GM23338 (cell line): ENCODE measurements at places on chromosomes 7 and 10.

DNA sequence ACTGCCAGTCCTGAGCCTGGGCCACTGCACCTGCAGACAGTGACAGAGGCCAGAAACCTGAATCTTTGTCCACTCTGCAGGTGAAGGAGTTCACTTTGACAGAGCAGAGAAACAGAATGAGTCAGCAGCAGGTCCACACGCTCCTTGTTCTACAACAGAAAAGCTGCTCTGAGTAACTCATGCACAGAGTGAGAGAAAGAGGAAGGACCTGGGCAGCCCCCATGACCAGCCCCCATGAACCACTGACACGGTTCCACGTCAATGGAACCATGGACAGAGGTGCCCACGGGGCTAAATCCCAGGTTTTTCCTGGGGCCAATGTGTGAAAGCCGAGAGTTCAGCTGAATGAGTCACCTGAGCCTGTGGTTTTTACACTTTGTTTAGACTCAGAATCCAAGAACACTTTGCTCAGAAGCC, 40.8 kb upstream of the CTBP2 start:
- no peak overlapping the region for H3K4me3 ChIP-seq
- DNase-seq: no peak
- no peaks in the 10 kb centered on the region for H3K4me1 ChIP-seq
- H3K27me3 ChIP-seq: no peaks in the 10 kb centered on the region
- no peak overlapping the region for H3K27ac ChIP-seq

DNA sequence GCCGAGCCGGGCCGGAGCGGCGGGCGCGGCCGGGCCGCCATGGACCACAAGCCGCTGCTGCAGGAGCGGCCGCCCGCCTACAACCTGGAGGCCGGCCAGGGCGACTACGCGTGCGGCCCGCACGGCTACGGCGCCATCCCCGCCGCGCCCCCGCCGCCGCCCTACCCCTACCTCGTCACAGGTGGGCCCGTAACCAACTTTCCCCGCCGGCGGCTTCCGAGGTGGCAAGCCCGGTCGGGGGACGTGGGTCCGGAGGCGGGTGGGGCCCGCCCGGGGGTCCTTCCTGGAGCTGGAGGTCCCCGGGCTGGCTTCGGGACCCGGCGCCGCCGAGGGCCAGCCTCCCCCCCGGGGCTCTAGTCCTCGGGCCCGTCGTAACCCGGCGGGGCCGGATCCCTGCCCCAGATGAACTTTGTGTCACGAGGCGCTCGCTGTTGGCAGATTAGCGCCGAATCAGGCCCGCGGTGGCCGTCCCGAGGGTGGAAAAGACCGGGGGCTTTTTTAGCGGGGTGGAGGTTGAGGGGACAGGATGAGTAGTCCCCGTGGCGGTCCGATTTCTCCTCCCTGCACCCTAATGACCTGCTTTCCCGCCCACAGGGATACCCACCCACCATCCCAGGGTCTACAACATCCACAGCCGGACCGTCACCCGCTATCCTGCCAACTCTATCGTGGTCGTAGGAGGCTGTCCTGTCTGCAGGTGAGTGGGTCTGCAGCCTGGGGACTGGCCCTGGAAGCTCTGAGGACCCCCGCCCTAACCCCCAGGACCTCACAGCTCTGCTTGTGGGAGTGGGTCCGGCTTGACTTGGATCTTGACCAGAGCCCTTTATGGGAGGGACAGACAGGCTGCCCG, 496 bp downstream of the BRI3 start:
- DNase-seq: peak; percentile 43
- H3K27ac ChIP-seq: no peak overlapping the region

- peaks cover 9% of the 10 kb centered on the region for H3K4me1 ChIP-seq
- no peak overlapping the region for H3K27ac ChIP-seq
- H3K4me3 ChIP-seq: no peak overlapping the region
- no peaks in the 10 kb centered on the region for H3K36me3 ChIP-seq
Observed at GRCh38 chr10:7485244-7485556, 74.4 kb upstream of the SFMBT2 start.

- no peaks in the 10 kb centered on the region for H3K27me3 ChIP-seq
- no peaks in the 10 kb centered on the region for H3K4me1 ChIP-seq
- no peak for DNase-seq
- no peak overlapping the region for H3K27ac ChIP-seq
- H3K36me3 ChIP-seq: no peaks in the 10 kb centered on the region
- no peak overlapping the region for H3K4me3 ChIP-seq
Observed at GRCh38 chr7:68148440-68148839, 1151.8 kb downstream of the TYW1 start.

DNA sequence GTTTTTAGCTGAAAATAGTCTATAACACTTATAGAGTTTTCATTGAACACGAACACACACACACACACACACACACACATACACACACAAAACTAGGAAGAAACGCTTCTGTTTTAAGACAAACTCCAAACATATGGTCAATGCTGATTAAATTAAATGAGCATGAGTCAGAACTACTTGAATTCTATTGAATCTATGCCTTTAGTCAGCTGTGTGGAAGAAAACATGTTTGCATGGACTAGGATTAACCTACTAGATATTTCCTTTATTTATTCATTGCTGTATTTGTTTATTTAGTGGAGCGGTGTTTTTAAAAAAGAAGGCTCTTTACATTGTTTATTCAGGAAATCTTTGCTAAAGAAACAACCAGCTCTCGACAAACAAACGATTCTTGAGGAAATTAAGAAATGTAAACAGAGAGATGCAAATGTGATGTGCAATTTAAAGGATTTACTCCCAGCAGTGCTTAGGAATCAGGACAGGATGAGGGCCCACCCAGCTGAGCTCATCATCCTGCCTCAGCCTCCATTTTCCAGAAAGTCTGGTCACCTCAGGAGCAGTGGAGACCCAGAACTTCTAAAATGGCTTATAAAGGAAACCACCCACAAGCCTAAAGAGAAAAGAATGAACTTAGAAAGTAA, 83.2 kb downstream of the PDE1C start:
- DNase-seq: no peak
- no peaks in the 10 kb centered on the region for H3K36me3 ChIP-seq
- H3K4me1 ChIP-seq: peaks cover 3% of the 10 kb centered on the region; the same call in 1 of the 2 replicates
- no peak overlapping the region for H3K4me3 ChIP-seq
- no peak overlapping the region for H3K27ac ChIP-seq

- DNase-seq: no peak
- H3K27ac ChIP-seq: no peak overlapping the region
- H3K4me1 ChIP-seq: peaks cover 86% of the 10 kb centered on the region
- H3K4me3 ChIP-seq: no peak overlapping the region
- H3K36me3 ChIP-seq: no peaks in the 10 kb centered on the region
Observed at GRCh38 chr7:101823096-101823495, 5.7 kb downstream of the CUX1 start.

GRCh38 chr7:71659622-71660021, 527.7 kb downstream of the GALNT17 start:
- no peaks in the 10 kb centered on the region for H3K36me3 ChIP-seq
- no peaks in the 10 kb centered on the region for H3K27me3 ChIP-seq
- H3K4me1 ChIP-seq: no peaks in the 10 kb centered on the region
- H3K4me3 ChIP-seq: no peak overlapping the region
- no peak overlapping the region for H3K27ac ChIP-seq

- H3K4me3 ChIP-seq: no peak overlapping the region
- peaks cover 23% of the 10 kb centered on the region; the same call in 1 of the 2 replicates for H3K36me3 ChIP-seq
- no peaks in the 10 kb centered on the region for H3K4me1 ChIP-seq
- DNase-seq: no peak
- no peaks in the 10 kb centered on the region for H3K27me3 ChIP-seq
Observed at GRCh38 chr7:74722153-74722552, 51.7 kb upstream of the NCF1 start.

GRCh38 chr7:74026903-74027682, 880 bp upstream of the ELN start:
- no peaks in the 10 kb centered on the region for H3K36me3 ChIP-seq
- H3K4me1 ChIP-seq: peaks cover 17% of the 10 kb centered on the region; the same call in 1 of the 2 replicates
- no peak overlapping the region for H3K27ac ChIP-seq
- H3K27me3 ChIP-seq: no peaks in the 10 kb centered on the region

GRCh38 chr10:103154521-103155299, 38.4 kb downstream of the NT5C2 start:
- peaks cover 28% of the 10 kb centered on the region for H3K4me1 ChIP-seq
- no peaks in the 10 kb centered on the region for H3K36me3 ChIP-seq
- DNase-seq: no peak
- H3K27me3 ChIP-seq: no peaks in the 10 kb centered on the region
- H3K4me3 ChIP-seq: no peak overlapping the region

GRCh38 chr10:68212721-68213352, 19.1 kb downstream of the ATOH7 start:
- H3K27me3 ChIP-seq: no peaks in the 10 kb centered on the region
- no peaks in the 10 kb centered on the region for H3K4me1 ChIP-seq
- H3K27ac ChIP-seq: no peak overlapping the region
- H3K36me3 ChIP-seq: no peaks in the 10 kb centered on the region
- H3K4me3 ChIP-seq: no peak overlapping the region

GRCh38 chr7:130838738-130839137, 104.7 kb upstream of the KLF14 start:
- H3K4me1 ChIP-seq: no peaks in the 10 kb centered on the region
- no peaks in the 10 kb centered on the region for H3K36me3 ChIP-seq
- no peak overlapping the region for H3K4me3 ChIP-seq
- no peak overlapping the region for H3K27ac ChIP-seq

DNA sequence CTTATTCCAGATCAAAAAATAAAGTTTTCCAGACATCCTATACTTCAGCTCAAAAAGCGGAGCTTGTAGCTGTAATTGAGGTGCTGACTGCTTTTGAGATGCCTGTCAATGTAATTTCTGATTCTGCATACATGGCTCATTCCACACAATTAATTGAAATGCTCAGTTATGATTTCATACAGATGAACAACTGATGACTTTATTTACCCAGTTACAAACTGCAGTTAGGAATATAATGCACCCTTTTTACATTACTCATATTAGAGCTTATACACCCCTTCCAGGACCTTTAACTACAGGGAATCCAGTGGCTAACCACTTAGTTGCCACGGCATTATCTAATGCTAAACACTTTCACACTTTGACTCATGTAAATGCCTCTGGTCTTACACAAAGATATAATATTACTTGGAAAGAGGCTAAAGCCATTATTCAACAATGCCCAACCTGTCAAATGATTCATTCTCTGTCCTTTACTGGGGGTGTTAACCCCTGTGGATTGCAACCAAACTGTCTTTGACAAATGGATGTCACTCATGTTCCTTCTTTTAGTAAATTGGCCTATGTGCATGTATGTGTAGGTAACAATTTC, 147.3 kb downstream of the ZNF33B start:
- no peak overlapping the region for H3K27ac ChIP-seq
- H3K36me3 ChIP-seq: no peaks in the 10 kb centered on the region
- no peaks in the 10 kb centered on the region for H3K4me1 ChIP-seq
- H3K4me3 ChIP-seq: no peak overlapping the region
- no peak for DNase-seq

- no peaks in the 10 kb centered on the region for H3K4me1 ChIP-seq
- H3K27ac ChIP-seq: no peak overlapping the region
- DNase-seq: no peak
- no peaks in the 10 kb centered on the region for H3K36me3 ChIP-seq
- H3K4me3 ChIP-seq: no peak overlapping the region
- H3K27me3 ChIP-seq: no peaks in the 10 kb centered on the region
Observed at GRCh38 chr10:33125522-33126517, 167.8 kb upstream of the ITGB1 start.

DNA sequence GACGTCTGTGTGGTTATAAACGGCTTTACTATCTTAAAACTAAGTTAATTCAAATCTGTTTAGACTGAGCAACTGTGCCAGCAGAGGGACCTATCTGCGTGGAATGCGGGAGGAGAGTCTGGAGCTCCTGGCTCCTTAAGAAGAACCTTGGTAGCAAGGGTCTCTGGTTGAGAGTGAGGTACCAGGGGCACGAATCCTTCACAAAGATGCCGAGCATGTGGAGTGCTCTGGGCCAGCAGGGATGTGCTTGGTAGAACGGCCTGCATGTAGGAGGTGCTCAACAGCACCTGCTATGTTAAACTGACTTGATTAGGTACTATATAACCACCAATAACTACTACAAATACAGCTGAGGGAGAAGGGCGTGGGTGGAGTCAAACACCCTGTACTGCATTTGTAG, 102.6 kb downstream of the VIPR2 start:
- H3K4me1 ChIP-seq: no peaks in the 10 kb centered on the region
- H3K27ac ChIP-seq: no peak overlapping the region
- H3K4me3 ChIP-seq: no peak overlapping the region

DNA sequence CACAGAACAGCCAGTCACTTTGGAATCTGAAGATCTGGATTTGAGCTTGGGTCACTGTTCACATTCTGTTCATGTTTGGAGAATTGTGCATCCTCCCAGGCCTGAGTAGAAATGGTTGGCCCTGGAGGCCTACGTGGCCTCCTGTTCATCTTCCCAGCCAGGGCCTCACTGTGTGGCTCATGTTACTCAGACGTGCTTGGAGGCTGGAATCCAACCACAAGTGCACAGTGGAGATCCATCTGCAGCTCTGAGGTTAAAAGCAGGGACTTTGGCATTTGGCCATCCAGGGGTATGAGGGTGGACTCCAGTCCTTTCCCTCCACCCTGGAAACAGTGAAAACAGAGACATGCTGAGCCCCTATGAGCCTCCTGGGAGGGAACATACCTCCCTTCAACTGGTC, 709.0 kb upstream of the IGFBP3 start:
- H3K36me3 ChIP-seq: no peaks in the 10 kb centered on the region
- no peak for DNase-seq

GRCh38 chr10:90112681-90113080, 411.3 kb downstream of the KIF20B start:
- H3K27me3 ChIP-seq: no peaks in the 10 kb centered on the region
- no peak for DNase-seq
- no peaks in the 10 kb centered on the region for H3K4me1 ChIP-seq
- no peak overlapping the region for H3K27ac ChIP-seq
- H3K4me3 ChIP-seq: no peak overlapping the region

DNA sequence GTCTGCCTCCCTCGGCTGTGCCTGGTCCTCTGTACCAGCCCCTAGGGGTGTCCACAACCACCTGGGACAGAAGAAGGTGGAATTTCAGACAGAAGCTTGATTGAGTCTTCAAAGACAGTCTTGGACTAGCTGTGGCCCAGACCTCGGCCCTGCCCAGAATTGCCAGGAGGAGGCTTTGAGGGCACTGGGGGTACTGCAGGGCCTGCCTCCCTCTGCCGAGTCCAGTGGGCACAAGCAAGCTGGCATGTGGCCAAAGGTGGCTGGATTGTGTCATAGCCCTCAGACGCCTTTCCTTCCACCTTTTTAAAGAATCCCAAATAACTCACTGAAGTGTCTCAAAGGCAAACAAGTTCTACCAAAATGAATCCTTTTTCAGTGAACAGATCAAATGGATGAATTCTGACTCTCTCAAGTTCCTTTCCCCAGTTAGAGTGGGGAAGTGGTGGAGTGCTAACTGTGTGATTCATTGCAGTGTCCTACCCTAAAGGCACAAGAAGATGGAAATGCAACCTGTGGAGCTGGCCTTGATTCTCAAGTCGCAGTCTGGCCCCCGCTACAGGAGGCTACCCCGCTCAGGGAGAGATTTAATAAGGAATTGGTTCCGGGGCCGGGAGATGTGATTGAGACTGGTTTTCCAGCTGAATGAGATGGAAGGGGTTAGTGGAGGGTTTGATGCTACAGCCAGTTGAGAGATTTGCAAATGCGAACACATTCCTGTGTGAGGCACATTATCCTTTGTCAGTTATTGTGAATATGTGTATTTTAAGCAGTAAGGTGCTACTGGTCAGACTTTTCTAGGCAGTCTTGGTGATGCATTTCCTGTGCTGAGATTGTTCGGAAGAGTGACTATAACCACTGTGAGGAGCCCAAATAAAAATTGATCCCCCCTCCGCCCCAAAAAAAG, 28.8 kb upstream of the SLC26A4 start:
- H3K27ac ChIP-seq: no peak overlapping the region
- H3K4me1 ChIP-seq: 0 out of 2 replicates have a peak, but pooled peaks cover 8% of the 10 kb centered on the region
- no peaks in the 10 kb centered on the region for H3K36me3 ChIP-seq
- no peaks in the 10 kb centered on the region for H3K27me3 ChIP-seq
- DNase-seq: no peak

- H3K27ac ChIP-seq: no peak overlapping the region
- DNase-seq: no peak
- no peaks in the 10 kb centered on the region for H3K36me3 ChIP-seq
- H3K27me3 ChIP-seq: no peaks in the 10 kb centered on the region
- H3K4me1 ChIP-seq: no peaks in the 10 kb centered on the region
Observed at GRCh38 chr7:142913566-142913965, 20.0 kb downstream of the TRPV5 start.
